ENCODE measurements at places on chromosomes 11 and 22.
A peak's percentile ranks its signal among the peaks of the same experiment; 100 is the strongest.

DNA sequence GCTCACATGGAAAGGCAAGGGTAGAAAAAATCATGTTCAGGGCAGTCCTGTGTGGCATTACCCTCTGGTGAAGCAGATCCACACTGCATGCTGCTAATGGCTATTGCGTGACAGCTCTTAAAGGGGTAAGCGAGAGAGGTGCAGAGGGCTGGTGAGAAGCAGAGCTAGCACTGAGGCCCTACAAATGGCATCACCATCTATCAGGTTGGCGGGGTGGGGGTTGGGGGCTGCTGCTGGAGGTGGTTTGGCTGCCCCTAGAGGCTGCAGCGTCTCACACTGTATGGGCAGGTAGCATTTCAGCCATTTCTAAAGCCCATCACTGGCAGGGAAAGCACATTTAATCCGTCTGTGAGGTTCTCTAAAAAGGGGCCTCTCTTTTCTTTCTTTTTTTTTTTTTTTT is 16.9 kb upstream of the TMA7B start:
- DNase-seq = no peak

- no peak for DNase-seq
Observed at GRCh38 chr11:19243143-19243542, 2.4 kb upstream of the E2F8 start.

GRCh38 chr11:12188548-12189317 is 78.3 kb downstream of the MICAL2 start:
- DNase-seq = no peak

- peak; percentile 31 for DNase-seq
Observed at GRCh38 chr22:23894710-23895598, 771 bp downstream of the MIF start.

DNA sequence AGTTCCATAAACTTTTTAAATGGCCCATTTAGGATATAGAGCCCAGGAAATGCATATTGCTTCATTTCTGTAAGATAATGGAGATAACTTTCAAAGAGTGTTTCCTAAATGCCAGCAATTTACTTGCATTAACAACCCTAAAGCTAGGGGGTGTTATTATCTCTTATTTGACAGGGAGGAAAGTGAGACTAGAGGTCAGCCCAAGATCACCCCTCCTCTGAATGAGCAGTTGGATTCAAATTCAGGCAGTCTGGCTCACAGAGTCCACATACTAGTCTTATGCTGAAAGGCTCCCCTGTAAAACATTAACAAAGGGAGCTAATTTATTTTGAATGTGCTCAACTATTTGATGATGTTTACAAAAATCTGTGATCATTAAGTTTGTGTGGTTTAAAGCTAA is 49.9 kb upstream of the TRIM77 start:
- DNase-seq = no peak

DNA sequence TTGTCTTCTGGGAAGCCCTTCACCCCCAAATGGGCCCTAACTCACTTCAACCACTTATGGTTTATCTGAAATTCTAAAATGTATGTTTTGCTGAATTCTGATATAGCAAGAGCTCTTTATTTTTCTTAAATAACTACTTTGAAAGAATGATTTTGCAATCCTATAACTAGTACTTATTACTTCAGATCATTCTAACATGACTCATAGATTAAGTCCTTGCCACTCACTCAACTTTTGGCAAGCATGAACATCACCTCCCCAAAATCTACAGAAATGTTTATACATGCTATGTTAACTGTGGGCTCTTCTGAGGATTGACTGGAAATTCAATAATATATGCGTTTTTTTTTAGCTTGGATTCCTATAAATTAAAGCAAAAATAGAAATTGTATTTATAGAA is 367.4 kb upstream of the FAT3 start:
- no peak for DNase-seq

DNA sequence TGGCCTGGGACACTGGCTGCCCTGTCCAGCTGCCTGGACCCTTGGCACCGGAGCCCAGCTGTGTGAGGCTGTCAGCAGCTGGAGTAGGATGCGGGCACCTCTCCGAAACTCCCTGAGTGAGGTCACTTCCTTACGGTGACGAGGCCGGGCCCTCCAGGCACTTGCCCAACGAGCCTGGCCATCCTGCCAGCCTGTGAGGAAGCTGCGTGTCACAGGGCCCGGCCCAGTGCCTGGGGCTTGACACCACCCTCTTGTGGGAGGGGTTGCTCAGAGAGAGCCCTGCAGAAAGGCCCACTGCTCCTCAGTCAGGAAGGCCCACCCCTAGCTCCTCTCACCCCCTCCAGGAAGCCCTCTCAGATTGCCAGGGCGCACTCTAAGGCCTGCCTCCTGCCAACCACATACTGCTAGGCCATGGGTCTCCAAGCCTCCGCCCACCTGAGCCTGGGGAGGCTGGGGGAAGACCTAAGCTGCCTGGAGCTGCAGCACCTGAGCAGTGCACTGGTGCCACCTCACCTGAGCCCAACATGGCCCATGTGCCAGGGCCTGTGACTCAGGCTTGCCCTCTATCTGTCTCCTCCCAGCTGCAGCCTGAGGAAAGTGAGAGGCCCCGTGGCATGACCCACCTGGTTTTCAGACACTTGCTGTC is 4.3 kb upstream of the PHLDA2 start:
- no peak for DNase-seq

DNA sequence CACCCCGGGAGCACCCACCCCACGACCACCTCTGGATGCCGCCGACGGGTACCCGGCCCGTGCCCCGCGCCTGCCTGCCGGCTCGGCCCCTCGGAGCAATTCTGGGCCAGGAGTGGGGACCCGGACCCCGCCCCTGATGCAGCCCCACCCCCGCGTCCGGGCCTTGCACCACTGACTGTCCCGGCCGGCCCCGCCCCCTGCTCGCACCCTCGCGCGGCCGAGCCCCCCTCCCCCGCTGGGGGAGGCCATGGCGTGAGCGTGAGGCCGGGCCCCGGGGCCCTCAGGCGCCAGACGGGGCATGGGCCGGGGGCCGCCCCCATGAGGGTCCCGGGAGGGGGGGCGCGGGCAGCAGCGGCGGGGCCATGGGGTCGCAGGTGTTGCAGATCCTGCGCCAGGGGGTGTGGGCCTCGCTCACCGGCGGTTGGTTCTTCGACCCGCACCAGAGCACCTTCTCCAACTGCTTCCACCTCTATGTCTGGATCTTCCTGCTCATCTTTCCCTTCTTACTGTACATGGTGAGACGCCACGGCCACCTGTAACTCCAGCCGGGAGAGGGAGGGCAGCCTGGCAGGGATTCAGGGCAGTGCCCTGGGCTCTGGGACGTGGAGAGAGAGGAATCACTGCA is 486 bp downstream of the PCNX3 start:
- DNase-seq = no peak

GRCh38 chr22:39098576-39098975 is 1.5 kb downstream of the APOBEC3H start:
- no peak for DNase-seq

DNA sequence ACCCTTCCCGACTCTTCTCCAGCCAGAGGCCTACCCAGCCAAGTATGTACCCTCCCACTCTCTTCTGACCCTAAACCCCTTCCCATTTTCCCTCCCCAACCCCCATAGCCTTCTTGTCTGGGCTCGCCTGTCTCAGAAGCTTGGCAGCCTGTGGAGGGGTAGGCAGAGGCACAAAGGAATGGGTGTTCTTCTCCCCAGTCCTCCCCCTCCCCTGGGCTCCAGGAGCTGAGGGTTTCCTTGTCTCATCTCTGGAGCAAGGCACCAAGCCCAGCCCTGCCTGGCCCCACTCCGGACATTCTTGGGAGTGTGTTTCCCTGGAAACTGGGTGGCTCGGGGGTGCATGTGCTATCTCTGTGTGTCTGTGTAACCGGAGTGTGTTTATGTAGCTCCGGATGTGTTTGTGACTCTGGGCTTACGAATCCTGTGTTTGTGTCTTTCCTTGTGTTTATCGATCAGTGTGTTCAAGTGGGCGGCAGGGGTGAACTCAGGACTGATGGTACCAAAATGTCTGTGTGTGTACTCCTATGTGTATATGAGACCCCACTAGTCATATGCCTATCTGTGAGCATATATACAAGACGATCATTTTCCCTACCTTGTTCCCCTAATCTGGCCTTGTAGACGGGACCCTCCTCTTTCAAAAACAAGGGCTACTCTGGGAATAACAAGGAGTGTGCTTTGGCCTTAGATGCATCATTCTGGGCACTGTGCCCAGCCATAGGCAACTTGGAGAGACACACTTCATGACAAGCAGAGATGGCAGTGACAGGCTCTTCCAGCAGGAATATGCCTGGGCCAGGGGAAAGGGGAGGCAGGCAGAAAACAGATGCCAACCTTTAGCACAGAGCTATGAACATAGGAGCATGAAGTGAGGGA is 10.9 kb downstream of the PHLDB1 start:
- no peak for DNase-seq

DNA sequence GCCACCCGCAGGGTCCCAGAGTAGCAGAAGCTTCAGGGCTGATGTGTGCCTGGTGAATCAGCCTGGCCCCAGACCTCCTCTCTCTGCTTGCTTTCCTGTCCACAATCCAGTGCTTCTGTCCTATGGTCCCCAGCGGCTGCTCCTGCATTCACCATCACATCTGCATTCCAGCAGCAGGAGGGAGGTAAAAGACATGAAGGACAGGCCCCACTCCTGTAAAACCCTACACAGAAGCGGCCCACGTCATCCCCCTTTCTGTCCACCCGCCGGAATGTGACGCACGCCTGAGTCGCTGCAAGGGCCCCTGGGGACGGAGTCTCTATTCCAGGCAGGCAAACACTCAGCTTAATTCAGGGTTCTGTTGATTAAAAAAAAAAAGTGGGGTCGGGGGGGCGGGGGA is 58.3 kb downstream of the CDKN1C start:
- no peak for DNase-seq

- DNase-seq = no peak
Observed at GRCh38 chr22:46049726-46050450, 72.9 kb upstream of the WNT7B start.

DNA sequence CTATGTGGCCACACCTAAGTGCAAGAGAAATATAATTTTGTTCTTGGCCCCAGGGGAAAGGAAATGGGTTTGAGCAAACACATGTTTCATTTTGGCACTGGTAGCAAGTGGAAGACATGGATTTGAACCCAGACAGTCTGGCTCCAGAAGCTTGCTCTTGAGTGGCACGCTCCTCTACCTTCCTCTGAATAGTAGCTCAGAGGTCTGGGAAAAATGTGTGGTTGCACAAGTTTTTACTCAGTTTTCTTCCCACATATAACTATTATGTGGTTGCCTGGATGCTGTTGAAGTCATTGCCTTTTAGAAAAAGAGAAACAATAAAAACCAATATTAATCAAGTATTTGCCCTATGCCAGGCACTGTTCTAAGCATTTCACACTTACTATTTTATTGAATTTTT is 16.3 kb downstream of the PARVA start:
- DNase-seq = no peak
